ENCODE measurements at places on chromosomes 6 and 20.

GRCh38 chr6:88220493-88220892 is 54.3 kb upstream of the CNR1 start:
- DNase-seq, result no peak

GRCh38 chr6:2990248-2990931 is 9.3 kb upstream of the NQO2 start:
- peak; percentile 35 for DNase-seq

- no peak for DNase-seq
Measured at GRCh38 chr6:1022719-1023118, 289.2 kb upstream of the FOXQ1 start.

DNA sequence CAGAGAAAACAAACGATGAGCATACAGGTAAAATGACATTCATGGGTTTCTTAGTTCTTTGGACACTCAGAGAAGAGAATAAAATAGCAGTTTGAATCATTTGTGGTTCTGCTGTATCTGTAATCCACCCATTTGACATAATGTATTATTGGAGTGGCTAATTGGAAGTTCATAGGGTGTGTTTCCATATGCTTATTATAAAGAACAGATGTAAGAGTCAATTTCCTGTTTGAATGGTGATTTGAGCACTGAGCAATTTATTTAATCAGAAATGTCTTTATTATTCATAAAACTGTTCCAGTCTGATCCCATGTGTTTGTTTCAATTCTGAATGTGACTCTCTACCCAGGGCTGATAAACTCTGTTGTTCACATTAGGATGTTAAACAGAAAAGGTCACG is 939.1 kb downstream of the KIF16B start:
- no peak for DNase-seq

GRCh38 chr6:125041740-125042459 is 79.7 kb downstream of the RNF217 start:
- no peak for DNase-seq

DNA sequence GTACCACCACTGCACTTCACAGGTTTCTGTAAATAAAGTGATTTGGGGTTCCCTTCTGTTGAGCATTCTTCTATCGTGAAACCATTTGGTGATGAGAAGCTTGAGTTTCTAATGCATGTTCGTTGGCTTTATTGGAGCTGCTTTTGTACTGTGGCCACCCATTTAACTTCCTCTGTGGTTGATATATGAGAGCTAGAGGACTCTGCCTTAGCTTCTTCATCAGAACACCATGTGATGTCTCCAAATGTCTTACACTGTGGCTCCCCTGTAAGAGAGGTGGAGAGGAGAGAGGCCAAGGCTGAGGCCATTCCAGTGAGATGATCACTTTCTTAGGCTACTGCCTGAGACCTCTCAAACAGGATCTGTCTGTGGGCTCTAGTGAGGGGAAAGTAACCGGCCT is 114.5 kb downstream of the SLC16A10 start:
- DNase-seq, result no peak

GRCh38 chr6:68226460-68226859 is 408.6 kb upstream of the ADGRB3 start:
- no peak for DNase-seq

GRCh38 chr20:4067600-4068261 is 52.4 kb upstream of the RNF24 start:
- DNase-seq, result no peak

DNA sequence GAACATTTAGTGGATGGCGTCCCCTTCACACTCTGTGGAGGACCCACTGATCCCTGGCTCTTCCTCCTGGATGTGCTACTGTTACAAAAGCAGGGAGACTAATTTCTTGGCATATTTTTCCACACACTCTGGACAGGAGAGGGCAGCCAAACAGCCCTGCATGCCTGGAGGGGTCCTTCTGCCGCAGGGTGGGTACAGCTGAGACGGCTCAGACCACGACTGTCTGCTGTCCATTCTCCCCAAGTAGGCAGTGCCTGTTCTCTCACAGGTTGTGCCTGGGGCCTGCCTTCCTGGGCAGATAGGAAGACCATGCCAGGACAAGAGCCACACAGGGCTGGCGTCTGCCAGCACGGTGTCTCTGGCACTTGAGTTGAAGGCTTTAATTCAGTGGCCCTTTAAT is 260.1 kb downstream of the FOXC1 start:
- no peak for DNase-seq

GRCh38 chr6:37514321-37514771 is 14.7 kb upstream of the CCDC167 start:
- no peak for DNase-seq

DNA sequence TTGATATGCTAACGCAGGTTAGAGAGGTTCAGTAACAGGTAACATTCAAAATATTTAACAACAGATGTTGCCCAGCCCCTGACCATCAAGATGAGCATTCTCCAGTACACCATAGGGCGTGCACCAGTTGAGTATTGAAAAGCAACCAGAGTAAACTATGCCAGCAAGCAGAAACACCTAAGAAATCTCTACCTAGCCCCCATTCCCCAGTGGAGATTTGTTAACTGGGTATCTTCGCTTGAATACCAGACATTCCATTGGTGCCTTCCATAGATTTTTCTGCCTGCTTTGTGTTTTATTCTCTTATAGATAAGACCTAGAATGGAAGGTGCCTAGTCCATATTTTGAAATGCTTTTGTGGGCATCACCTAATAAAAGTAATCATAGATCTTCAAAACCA is 623.9 kb downstream of the KIF16B start:
- DNase-seq, result no peak

GRCh38 chr6:10146715-10147451 is 268.0 kb downstream of the TFAP2A start:
- peak; percentile 70 for DNase-seq

GRCh38 chr20:1081891-1082290 is 36.5 kb upstream of the PSMF1 start:
- DNase-seq, result no peak

GRCh38 chr6:157893238-157893637 is 70.2 kb downstream of the SNX9 start:
- DNase-seq, result no peak

DNA sequence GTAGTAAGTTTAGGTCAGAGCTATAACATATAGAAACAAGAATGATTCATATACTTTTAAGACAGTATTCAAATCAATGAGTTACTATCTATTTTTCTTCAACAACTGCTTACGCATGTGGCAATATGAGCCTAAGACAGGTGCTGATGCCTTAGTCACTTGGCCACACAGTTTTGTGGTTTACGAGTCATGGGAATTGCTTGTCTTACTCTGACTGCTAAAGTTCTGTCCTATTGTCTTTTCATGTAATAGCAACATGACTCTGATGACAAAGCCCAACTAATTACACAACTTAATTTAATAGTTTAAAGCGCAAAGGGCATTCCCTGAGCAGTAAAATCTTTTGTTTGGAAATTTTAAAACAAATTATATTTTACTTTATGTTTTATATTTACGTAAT is 159.3 kb upstream of the CENPW start:
- no peak for DNase-seq

DNA sequence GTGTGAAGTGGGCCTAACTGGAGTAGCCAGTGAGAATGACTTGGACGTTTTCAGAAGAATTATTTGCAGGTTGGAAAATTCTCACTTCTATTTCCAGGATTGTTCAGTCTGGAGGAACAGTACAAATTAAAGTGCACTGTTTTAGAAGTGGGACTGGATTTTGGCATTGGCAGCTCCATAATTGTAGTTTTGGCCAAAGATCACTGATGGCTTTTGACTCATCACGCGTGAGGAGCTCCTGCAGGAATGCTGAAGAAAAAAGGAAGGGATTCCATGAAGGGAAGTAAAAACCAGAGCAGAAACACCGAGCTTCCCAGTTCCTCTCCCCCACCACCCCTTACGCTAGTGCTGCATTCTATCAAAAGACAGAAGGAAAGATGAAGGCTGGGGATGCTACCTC is 103.5 kb downstream of the JARID2 start:
- DNase-seq, result no peak

GRCh38 chr6:166942393-166943168 is 13.8 kb downstream of the RNASET2 start:
- DNase-seq, result peak; percentile 67

GRCh38 chr6:34901930-34902329 is 12.9 kb downstream of the ANKS1A start:
- DNase-seq, result no peak

GRCh38 chr6:35510916-35511561 is 1.7 kb downstream of the TULP1 start:
- no peak for DNase-seq

GRCh38 chr6:161199850-161200249 is 74.0 kb downstream of the AGPAT4 start:
- DNase-seq, result no peak

DNA sequence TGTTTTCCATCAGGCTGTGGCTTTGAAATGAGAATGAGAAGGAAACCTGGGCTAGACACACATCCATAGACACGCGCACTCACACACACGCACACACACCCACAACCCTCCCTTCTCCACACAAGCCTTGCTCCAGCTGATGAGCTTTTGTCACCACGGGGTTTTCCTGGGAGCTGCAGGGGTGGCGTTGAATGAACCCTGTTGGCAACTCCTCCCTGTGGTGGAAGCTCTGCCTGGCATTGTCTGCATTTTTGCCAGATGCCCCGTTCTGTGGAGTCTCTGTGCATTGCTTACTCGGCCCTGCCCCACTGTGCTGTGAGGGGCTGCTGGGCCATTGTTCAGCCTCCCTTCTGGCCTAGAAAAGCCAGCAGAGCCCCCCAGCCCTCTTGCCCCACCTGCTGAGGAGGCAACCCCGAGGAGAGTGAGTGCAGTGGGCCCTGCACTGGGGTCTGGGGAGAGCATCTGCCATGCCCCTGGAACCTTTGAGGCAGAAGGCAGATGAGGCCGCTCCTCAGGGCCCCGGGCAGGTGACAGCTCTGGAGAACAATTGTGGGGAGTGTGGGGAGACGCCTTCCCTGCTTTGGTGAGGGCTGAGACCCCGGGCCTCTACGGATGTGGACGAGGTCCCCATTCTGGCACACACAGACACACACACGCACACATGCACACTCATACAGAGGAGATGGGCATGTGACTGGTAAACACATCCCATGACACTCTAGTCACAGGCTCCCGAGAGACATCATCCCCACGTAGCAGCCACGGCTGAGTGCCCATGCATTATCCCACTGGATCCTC is 9.9 kb downstream of the ADIG start:
- DNase-seq, result peak; percentile 41

DNA sequence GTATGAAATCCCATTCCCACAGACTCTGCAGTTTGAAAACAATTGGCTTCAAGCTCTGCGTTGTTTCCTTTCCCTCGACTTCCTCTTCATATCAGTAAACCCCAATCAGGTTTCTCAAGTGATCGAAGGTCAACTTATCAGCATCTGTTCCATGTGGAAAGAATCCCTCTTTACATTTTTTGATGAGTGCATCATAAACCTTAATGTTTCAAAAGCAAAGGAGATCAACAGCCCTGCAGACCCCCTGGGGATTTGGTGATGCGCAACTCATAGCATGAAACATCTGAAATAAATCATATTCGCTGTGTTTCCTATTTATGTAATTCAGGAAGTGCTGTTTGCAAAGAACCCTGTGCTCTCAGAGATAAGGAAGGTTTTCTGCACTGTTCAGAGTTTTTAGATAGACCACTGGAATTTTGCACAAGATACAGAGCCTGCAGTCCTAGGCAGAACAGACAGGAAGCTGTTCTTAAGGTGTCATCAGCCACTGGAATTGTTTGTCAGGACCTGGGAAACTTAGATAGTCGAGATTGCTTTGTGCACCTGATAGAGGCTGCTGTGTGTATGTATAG is 216.0 kb downstream of the HIVEP2 start:
- DNase-seq, result no peak

GRCh38 chr6:84707171-84707570 is 57.2 kb downstream of the TBX18 start:
- no peak for DNase-seq

DNA sequence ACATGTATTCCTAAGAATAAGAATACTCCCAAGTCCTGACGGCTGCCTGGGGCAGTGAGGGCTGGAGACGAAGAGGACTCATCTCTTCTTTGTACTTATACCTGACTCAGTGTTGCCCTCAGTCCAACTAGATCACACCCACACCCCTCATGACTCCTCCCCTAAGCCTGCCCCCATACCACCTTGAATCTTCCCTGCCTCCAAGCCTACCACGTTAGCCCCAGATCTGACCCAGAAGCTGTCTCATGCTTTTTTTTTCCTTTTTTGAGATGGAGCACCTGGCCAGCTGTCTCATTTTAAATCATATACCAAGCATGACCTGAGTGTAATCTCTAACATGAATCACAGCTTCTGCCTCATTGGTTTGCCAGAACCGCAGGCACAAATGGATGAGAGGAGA is 45.2 kb downstream of the MUC22 start:
- no peak for DNase-seq

DNA sequence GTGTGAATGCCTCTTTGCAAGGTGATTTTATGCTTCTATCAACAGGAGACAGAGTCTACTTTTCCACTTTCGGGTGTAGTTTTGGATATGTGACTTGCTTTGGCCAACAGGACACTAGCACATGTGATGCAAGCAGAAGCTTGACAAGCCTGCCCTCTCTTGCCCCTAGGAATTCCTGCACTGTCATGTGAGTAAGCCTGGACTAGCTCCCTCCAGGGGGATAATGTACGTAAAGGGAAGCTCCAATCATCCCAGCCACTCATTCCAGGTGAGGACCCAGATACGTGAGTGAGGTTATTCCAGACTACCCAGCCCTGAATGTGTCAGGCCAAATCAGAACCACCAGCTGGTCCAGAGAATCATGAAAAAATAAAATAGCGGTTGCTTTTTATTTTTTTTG is 33.3 kb downstream of the BEND3 start:
- DNase-seq, result no peak

DNA sequence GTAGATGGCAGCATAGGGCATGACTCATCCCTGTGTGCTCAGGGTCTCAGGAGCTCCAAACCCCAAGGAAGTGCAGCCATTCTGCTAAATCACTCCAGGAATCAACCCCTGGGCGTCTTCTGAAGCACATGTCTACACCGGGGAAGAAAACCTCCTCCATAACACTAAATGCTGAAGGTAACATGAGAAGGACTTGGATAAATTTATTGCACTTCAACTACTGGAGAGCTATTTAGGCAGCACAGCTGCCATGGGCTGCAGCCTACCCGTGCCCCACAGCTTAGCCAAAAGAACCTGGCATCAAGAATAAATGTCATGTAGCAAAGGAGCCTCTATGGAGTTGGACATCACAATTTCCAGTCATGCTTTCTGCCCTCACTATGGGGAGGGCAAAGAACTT is 152.4 kb upstream of the PROKR2 start:
- no peak for DNase-seq

GRCh38 chr6:350371-350770 is 41.2 kb upstream of the IRF4 start:
- no peak for DNase-seq

DNA sequence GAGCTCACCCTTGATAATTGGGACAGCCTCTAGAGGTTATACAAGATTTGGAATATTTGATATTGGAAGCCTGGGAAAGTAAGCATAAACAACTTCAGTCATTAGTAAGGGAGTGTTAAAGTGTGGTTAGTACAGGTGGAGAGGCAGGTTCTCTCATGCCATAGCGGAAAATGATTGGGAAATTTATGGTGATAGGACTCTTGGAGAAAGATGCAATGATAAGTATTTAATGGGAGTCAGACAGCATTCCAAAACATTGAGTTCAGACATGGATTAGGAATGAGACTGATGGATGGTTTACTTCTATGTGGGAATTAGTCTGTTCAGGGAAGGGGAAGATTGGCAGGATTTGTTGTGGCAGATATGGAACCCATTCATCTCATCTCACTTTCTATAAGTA is 152.7 kb downstream of the MCHR2 start:
- no peak for DNase-seq

All from head of caudate nucleus (tissue), 42 donors.